ENCODE measurements at places on chromosomes 12 and 14. TPM values are rescaled to one million over a fixed set of nuclear protein-coding genes. Genes with fewer than 3 reads are reported as not detected.

CLEC9A gene
- not detected for total RNA-seq

CD9 gene
- 19.4 TPM for total RNA-seq

SOAT2 gene
- not detected for total RNA-seq

NPAS3 gene
- total RNA-seq, result 0.72 TPM

CCDC85C gene
- total RNA-seq, result 3.2 TPM

DNA sequence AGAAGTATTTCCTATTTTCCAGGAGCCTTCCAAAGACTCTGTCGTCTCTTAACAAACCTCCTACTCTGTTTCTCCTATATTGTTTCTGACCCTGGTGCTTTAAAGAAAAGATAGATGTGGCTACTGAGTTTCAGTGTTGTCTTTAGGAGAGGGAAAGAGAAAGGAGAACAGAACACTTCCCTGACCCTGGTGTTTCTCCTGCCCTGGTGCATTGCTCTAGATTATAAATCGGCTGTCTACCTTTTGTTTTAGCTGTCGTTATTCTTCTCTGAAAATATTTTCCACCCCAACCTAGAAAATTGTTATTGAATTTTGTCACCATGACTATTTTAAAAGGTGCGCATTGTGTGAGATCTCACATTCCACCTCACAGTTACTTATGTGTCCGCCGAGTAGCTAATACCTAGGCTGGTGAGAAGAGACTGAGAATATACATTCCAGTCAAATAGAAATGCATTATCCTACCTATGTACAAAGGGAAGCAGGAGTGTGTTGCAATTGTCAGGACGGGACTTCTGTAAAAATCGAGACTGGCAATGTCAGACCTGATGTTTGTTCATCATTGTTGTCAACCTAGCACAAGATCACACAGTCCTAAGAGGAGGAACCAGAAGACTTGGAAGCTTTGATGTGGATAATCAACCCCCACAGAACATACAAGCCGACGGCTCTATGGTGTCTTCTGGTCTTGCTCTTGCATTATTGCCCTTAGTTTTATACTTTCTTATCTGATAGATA is 108.7 kb upstream of the SLC38A4 start:
- peaks cover 3% of the 10 kb centered on the region for H3K4me1 ChIP-seq
- no peak overlapping the region for H3K4me3 ChIP-seq
- DNase-seq, result no peak
- H3K27ac ChIP-seq, result no peak overlapping the region
- H3K27me3 ChIP-seq, result no peaks in the 10 kb centered on the region

- peak; percentile 92 for DNase-seq
- peaks cover 16% of the 10 kb centered on the region for H3K27me3 ChIP-seq
- H3K4me3 ChIP-seq, result no peak overlapping the region
Observed at GRCh38 chr12:54596526-54596946, 8.1 kb upstream of the PPP1R1A start.

GRCh38 chr12:119389687-119390086 is 55.2 kb downstream of the CCDC60 start:
- no peaks in the 10 kb centered on the region for H3K36me3 ChIP-seq
- no peak for DNase-seq
- H3K27ac ChIP-seq, result no peak overlapping the region
- H3K4me3 ChIP-seq, result no peak overlapping the region

GRCh38 chr12:51972422-51972812 is 20.9 kb downstream of the ACVR1B start:
- H3K27me3 ChIP-seq, result no peaks in the 10 kb centered on the region
- no peak for DNase-seq
- peaks cover 18% of the 10 kb centered on the region for H3K36me3 ChIP-seq
- peaks cover 63% of the 10 kb centered on the region for H3K4me1 ChIP-seq

DNA sequence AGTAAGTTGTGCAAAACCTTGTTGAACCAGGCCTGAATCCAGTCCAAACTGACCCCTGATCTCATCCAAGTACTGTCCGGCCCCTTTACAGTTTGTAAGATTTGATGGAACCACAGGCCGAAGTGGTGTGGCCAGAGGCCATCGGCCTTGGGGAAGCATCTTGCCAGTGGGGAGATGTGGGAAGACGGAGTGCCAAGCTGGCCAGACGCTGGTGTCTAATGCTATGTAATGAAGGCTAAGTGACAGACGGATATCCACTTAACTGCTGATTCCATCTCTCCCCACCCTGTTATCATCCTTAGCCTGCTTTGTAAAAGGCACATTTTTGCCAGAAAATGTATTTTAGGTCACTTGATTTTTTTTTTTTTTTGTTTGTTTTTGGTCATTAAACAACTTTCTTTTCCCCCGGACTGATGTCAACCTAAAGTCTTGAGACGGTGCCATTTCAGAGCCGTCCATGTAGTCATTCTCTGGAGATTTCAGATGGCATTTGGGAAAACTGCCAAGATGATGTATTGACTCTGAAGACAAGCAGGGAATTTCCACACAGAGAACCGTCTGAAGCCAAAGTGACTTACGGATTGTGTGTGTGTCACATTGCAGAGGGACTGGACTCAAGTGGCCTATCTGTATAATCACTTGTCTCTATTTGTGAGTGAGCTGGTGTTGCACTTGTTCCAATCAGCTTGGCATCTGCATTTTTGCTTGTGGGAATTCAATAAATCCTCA is 86.5 kb upstream of the MANSC4 start:
- no peak overlapping the region for H3K4me3 ChIP-seq
- H3K27me3 ChIP-seq, result no peaks in the 10 kb centered on the region
- H3K4me1 ChIP-seq, result peaks cover 58% of the 10 kb centered on the region
- peak overlapping the region; percentile 76 for H3K27ac ChIP-seq
- DNase-seq, result no peak
- H3K36me3 ChIP-seq, result no peaks in the 10 kb centered on the region

DNA sequence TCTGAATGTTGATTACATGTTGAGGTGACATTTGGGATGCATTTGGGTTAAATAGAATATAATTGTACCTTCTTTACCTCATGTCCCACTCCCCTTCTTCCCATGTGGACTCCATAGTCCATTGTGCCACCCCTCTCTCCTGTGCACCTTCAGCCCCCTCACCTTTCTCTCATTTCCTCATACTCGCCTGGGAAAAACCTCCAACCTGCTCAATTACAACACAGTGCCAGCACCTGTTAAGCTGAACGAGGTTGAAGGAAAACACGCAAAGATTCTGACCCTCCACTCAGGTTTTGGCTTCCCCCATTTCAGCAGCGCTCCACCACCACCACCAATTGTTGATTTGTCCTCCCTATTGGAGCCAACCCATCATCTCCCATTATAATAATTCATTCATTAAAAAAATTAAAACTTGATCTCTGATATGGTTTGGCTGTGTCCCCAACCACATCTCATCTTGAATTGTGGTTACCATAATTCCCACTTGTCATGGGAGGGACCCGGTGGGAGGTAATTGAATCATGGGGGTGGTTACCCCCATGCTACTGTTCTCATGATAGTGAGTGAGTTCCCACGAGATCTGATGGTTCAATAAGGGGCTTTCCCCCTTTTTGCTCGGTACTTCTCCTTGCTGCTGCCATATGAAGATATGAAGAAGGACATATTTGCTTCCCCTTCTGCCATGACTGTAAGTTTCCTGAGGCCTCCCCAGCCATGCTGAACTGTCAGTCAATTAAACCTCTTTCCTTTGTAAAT is 33.7 kb upstream of the PPP2R5C start:
- peaks cover 9% of the 10 kb centered on the region for H3K4me1 ChIP-seq
- H3K27me3 ChIP-seq, result no peaks in the 10 kb centered on the region
- no peaks in the 10 kb centered on the region for H3K36me3 ChIP-seq

DNA sequence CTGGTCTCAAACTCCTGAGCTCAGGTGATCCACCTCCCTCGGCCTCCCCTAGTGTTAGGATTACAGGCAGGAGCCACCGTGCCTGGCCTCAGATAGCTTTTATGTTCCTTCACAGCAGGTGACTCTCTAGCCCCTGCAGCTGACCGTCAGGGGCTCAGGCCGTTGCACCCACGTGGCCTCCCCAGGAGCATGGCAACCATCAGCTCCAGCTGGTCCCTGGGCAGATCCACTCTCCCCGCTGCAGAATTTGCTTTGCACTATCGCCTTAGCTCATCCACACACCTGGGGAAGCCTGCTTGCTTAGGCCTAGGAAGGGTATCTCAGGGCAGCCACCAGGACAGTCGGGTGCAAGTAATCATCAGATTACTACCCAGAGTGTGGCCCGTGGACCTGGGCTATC is 62.6 kb downstream of the TSPAN9 start:
- H3K4me3 ChIP-seq, result no peak overlapping the region
- peaks cover 6% of the 10 kb centered on the region for H3K4me1 ChIP-seq
- H3K27me3 ChIP-seq, result no peaks in the 10 kb centered on the region

GRCh38 chr14:86933460-86933859 is 1059.5 kb downstream of the GALC start:
- DNase-seq, result no peak
- no peaks in the 10 kb centered on the region for H3K4me1 ChIP-seq
- H3K27ac ChIP-seq, result no peak overlapping the region
- H3K27me3 ChIP-seq, result no peaks in the 10 kb centered on the region

Measured in osteoblast (primary cell).